ENCODE measurements at places on chromosomes 5 and 9.

GRCh38 chr9:35646153-35646532 is 4.6 kb downstream of the SIT1 start:
- DNase-seq = no peak

DNA sequence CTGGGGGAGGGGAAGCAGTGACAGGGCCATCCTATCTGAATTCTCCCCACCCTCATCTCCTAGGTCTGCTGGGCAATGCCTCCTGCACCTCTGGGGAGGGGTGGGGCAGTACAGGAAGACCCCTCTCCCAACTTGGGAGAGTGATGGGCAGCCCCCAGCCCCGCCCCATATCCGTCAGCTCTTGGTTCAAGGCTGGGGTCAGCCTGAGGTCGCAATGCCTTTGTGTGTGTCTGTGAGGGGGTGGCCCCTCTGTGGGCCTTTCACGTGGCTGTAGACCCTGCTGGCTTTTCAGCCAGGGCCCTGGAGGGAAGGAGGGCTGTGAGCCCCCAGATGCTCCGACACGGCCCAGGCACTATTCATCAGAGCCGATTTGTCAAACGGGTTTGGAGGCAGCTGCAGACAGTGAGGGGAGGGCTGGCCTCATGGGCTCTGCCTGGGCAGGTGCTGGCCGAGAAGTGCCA is 49.5 kb upstream of the RNU6ATAC start:
- DNase-seq = no peak

GRCh38 chr5:68182094-68182493 is 33.5 kb upstream of the PIK3R1 start:
- DNase-seq = no peak

GRCh38 chr5:170628691-170629565 is 125.1 kb downstream of the KCNIP1 start:
- DNase-seq = no peak

DNA sequence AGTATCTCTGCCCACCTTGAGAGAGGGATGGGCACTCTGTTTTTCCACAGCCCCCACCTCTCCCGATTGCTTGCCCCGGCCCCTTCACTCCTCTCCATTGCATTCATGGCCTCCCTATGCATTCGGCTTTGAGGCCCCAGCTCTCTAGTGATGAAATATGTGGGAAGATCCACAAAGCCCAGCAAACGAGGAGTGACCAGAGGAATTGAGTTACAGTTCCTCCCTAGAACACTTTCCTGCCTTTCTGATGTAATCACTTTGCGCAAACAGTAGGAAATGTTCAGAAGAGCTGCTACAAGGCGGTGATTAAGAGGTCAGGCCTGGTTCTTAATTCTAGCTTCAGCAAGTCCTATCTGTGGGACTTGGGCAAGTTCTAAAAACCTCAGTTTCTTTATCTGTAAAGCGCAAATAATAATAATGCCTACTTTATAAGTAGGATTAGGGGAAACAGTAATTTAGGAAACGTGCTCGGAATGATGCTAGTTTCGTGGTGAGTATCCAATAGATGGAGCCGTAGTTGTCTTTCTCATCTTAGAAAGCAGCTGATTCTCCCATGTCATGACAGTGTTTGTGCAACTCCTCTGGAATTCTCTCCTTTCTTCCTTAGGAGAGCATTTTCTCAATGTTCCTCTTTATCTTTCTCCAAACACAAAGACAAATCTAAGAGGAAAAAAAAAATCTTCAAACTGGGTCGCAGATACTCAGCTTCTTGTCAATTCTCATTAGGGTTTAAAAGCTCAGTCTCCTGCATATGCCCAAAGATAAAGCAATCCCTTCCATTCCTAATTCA is 99.5 kb upstream of the MSX2 start:
- no peak for DNase-seq

GRCh38 chr5:63613442-63613841 is 348.8 kb downstream of the HTR1A start:
- no peak for DNase-seq

DNA sequence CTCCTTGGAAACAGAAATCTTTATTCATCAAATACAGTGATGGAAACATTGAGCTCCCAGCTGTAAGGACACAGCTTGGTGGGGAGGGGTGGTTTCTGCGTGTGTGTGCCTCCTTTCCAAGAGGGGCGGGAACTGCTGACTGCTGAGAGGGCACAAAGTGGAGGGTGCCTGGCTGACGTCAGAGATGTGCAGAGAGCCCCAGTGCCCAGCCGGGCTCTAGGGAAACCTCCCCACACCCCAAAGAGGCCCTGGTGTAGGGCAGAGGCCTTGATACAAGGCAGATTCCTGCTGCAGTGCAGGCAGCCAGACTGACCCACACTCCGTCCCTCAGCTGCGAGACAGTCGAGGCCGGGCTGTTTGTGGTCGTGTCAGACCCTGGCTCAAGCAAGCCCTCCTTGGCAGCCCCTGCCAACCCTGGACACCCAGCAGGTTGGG is 191.0 kb downstream of the CACNA1B start:
- peak; percentile 37 for DNase-seq

- no peak for DNase-seq
Observed at GRCh38 chr5:33073881-33074327, 362.8 kb downstream of the NPR3 start.

- DNase-seq = no peak
Observed at GRCh38 chr5:72951671-72952468, 4.0 kb upstream of the FCHO2 start.

GRCh38 chr5:107781451-107781850 is 110.7 kb upstream of the EFNA5 start:
- DNase-seq = no peak

GRCh38 chr5:176296-176823 is 14.9 kb upstream of the LRRC14B start:
- no peak for DNase-seq

- peak; percentile 36 for DNase-seq
Observed at GRCh38 chr5:132280371-132281240, 13.6 kb upstream of the SLC22A4 start.

DNA sequence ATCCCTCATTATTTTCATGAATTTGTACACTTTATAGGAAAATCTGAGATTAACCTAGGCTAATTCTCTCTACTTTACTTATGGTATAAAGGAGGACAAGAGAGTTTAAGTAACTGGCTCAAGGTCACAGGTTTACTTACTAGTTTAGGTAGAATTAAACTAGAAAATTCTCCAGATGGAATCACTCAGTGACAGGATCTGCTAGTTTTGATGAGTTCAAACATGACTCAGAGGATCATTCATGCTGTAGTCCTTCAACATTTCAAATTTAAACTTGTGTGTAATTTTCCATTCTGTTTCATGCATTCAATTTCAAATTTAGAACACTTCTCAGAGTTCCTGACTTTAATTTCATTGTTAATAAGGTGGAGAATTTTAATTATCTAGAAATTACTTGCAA is 485.7 kb upstream of the TUSC1 start:
- no peak for DNase-seq

- no peak for DNase-seq
Observed at GRCh38 chr9:94631599-94631998, 7.7 kb downstream of the FBP1 start.

- DNase-seq = no peak
Observed at GRCh38 chr5:79143684-79144379, 32.2 kb downstream of the BHMT start.

GRCh38 chr5:68196876-68197275 is 18.7 kb upstream of the PIK3R1 start:
- no peak for DNase-seq

DNA sequence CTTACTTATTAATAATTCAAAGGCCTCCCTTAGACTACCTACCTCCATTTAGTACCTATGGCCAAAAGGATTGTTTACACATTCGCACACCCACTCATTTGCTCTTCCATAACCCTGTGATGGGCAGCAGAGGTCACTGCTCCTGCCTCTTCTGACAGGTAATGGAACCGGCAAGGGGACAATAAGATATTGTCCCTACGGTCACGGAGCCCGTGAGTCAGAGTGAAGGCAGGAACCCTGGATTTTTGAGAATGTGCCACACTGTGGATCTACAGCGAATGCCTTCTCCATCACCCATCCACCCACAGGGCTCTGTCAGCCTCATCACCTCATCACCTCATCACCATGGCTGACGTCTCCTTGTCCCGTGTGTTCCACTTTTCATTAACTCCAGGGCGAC is 132.3 kb downstream of the MYO10 start:
- no peak for DNase-seq

DNA sequence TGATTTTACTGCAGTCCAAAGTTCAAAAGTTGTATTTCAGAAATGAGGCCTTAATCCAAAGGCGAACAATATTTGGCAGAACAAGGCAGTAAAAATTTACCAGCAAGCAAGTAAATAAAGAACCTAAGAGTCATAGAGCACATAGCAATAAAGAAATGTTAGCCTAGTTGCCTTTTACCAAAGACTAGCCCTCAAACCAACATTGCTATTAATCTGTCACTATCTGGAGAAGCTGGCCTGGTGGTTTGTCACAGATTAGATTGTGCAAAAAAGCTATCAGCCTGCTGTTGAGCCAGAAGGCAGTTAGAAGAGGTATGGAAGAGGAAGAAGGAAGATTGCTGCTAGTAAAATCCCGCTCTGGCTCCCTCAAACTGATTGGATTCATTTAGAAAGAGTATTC is 304.7 kb upstream of the KLF4 start:
- no peak for DNase-seq

DNA sequence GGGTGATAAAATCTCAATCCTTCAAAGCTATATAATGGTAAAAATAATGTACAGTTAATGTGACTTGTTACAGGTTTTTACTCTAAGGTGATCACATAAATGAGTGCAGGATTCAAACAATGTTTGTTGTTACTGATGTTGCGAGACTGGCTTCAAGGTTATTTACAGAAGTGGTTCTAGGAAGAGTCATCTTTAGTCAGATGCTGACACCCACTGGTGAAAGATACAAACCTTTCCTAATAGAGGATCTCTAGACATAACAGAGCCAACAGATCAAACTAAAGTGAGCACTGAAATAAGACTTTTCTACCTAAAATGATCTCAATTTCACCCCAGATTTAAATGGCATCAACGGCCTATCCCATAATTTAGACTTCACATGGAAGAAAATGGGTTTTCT is 20.2 kb downstream of the ARSB start:
- DNase-seq = no peak

- DNase-seq = no peak
Observed at GRCh38 chr5:403995-404394, 39.0 kb upstream of the EXOC3 start.

DNA sequence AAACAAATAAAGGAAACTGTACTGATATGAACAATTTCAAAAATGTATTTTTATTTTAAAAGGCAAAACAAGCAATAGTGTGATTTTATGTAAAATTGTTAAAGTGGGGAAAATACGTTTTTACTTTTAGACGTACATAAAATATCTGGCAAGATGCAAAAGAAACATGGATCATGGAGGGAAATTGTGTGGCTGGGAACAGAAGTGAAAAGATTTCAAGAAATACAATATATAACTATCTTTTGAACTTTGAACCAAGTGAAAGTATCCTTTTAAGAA is 1.5 kb upstream of the ZNF367 start:
- DNase-seq = no peak

DNA sequence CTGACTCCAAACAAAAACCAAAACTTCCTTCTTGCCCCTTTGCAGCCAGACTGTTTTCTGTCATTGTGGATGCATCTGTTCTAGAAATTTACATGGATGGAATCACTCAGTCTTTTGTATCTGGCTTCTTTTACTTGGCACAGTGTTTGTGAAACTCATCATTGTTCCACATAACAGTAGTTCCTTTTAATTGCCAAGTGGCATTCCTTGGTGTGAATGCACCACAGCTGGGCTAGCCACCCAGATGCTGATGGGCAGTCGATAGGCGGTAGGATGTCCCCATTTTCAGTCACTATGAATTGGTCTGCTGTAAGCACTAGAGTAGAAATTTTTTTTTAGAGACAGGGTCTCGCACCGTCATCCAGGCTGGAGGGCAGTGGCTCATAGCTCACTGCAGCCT is 6.3 kb upstream of the CLPTM1L start:
- no peak for DNase-seq

DNA sequence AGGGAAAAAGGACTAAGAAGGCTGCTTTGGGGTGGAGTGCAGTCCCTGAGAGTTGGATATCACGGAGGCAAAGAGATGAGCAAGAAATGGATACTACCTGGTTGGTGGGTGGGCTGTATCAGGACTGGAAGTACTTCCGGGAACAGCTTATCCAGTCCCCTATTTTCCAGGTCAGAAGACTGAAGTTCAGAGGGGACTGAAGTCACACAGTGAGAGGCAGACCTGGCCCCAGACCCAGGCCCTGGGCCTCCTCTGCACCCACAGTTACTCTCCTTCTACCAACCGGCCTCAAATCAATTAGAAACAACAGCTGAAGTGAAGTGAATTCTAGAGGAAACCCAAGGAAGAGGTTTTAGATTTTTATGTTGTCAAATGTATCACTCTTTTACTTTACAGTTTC is 93.6 kb upstream of the ALDH1B1 start:
- DNase-seq = no peak

DNA sequence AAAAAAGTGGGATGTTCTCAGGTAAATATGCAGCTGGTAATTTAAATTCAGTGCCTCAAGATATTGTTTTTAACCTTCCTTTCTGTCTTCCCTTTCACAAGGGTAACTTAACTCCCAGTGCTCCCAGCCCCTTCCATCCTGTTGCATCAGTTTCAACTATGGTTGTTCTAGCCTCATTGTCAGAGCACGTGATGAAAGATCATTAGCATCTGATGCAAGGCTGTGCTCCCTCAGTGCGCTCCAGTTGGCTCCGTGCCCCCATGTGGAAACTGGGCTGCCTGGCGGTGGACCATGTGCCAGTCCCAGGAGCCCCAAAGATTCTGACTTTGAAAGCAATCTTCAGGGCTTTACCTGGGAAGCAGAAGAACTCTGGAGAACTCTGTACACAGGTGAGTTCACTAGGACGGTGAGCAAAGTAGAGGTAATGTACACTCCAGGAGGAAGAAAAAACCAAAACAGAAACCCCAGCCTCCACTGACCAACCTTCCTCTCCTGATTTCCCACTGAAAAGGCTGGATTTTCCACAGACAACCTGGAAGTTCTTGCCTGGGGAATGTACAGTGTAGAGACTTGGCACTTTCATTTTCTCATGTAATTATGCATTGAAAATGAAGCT is 96.9 kb downstream of the SLC1A3 start:
- DNase-seq = no peak

- DNase-seq = no peak
Observed at GRCh38 chr5:16544607-16545374, 72.0 kb downstream of the RETREG1 start.

DNA sequence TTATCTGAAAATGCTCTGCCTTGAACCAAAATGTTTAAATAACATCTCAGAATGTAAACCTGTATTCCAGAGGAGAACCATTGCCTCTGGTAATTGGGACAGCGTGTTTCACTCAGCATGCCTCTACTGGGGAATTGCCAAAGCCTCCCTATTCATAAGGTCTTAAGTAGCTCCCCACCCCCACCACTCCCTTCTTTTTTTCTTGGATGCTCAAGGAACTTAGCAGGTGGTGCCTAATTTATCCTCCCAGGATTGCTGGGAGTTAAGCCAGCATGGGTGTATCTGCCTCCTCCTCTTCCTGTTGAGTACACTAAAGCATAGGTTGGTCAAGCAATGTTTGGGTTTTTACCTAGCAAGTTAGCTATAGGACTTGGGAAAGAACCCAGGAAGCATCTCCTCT is 220.2 kb downstream of the DMAC1 start:
- DNase-seq = no peak

Data from activated CD8-positive, alpha-beta memory T cell treated with anti-CD3 and anti-CD28 coated beads, Interleukin-2, amount 50 U/mL, for 48 hours (primary cell).